Stimulated activated CD4-positive, alpha-beta T cell treated with anti-CD3 and anti-CD28 coated beads, TNF-alpha, amount 100 ng/mL, for 1 hour (primary cell): ENCODE measurements at places on chromosomes 12 and 14.

DNA sequence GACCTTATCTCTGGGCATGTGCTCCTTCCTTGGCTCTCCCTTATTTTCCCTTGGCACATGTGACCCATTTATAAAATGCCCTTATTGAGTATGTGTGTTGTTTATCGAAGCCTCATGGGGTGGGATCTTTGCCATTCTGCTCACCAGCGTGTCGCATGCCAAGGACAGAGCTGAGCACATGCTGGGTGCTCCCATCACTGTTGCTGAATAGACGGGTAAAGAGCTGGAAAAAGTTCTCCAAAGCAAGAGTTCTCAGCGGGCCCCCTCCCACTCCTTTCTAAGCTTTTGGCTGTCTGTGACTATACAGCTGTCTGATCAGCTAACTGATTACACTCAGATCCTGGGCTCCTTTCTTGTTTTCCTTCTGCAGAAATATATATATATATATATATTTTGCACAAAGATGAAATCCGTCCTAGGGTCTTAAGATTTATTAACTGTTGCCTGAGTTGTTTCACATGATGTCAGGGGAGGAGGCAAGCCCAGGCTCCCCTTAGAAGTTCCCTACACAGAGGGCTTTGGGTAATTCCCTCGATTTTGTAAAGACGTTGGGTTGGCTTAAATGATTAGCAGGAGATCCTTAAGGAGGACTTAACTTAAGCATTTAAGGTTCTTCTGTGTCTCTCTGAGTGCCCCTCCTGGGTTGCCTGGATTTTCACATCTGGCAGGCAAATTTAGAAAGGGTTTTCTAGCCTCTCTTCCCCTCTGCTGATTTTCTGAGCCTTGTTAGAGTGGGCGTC, 71.6 kb downstream of the TMEM132C start:
- DNase-seq, result no peak

- no peak for DNase-seq
Measured at GRCh38 chr12:79826267-79827128, 108.4 kb downstream of the PPP1R12A start.

DNA sequence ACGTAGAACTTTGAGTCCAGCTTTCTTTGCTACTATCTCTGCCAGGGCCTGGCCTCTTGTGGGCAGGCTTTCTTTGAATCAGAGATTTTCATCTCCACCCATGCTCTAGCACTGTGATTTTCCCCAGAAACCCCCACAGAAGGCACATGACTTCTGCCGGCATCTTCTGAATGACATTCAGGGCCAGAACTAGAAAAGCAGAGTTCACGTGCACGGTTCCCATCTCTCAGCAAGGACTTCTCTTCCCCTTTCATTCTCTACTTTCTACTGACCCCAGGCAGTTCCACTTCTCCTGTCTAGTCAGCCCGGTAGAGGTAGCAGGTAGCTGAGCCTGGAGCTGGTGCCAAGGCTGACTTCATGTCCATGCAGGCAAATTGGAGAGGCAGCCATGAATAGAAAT, 26.9 kb downstream of the BATF start:
- no peak for DNase-seq

DNA sequence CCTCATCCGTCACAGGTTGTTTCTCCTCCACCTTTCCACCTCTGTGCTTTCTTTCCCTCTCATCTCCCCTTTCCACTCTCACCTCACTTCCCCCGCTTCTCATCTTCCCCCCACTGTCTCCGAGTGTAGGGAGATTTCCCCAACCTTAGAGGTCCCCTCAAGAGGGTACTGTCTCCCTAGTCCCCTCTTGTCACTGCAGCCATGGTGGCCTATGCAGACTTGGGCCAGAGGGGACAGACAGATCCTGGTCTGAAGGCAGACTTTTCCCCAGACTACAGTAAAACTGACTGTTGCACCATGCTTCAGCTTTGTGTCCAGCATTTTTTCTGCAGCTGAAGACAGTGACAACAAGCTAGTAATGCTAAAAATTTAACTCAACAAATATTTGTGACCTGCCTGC, 41.2 kb downstream of the KANSL2 start:
- DNase-seq, result no peak

DNA sequence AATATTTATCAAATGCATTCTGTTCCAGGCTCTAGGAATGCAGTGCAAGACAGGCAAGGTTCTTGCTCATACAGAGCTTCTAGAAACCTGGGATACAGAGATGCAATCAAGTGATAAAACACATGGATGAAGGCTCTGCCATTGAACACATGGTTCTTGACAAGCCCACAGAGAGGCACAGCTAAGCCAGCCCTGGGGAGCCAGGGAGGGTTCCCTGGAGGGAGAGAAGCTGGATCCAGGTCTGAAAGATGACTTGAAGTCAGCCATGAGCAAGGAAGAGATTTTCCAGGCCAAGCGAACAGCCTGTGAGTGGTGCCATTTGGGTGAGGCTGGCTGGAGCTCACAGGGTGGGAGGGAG, 66.2 kb downstream of the IRF2BPL start:
- DNase-seq, result no peak

DNA sequence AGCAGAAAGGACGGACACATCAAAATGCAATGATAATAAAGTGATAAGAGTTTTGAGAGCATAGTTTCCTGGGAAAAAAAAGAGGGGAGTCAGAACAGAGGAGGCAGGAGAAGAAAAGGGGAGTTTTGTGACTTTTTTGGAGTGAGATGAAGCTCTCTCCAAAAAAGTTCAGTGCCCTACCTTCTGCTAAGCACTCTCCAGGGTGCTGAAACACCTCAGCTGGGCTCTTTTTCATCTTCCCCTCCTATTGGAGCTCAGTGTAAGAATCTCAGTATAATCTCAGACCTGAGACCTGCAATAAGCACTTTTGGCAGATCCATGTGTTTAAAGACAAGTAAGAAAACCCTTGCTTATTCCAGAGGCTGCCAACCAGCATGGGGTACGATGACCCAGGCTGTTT, 58.9 kb upstream of the SRRM4 start:
- no peak for DNase-seq

DNA sequence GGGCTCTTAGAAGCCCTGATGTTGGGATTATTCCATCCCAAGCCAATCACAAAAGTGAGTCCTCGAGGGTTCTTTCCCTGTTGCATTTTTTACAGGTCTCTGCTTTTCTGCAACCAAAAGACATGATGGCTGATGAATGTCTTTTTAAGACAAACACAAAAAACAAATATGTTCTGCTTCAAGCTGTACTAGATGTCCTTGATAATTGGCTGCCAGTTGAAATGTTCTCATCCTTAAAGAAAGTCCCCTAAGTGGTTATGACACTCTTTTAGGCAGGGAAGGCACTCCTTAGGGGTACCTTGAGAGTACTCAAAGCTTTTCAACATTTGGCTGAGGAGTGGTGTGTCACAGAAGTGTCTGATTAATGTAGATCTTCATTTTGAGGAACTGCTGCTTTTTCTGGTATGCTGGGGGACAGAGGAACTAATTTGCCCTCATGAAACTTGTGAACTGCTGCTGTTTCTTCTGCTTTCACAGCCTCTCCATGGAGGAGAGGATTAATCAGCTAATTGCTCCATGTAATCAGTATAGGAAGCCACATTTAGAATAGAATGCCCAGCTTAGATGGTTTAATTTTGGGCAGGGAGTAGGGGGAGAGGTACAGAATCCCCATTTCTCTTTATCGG, 22.8 kb upstream of the IGF1 start:
- no peak for DNase-seq

DNA sequence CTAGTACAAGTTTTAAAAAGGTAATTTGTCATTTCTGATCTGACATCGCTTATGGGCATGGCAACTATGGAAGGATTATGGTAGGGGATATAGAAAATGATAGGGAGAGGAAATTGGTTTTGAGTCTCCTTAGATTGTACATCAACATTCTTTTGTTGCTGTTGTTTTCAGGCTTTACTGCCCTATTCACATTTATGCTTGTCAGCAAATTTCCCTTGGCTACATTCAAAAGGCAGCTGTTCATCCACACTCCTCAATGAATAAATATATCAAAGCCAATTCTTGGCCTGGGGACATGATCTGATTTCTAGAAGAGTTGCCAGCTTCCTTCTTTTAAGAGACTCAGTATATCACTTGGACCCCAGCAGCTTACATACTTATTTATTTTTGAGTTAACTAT, 283.4 kb downstream of the CEP128 start:
- DNase-seq, result no peak

GRCh38 chr12:120290609-120291305, 946 bp downstream of the RNU4-2 start:
- no peak for DNase-seq

- no peak for DNase-seq
Measured at GRCh38 chr12:102507301-102507700, 26.9 kb upstream of the IGF1 start.

DNA sequence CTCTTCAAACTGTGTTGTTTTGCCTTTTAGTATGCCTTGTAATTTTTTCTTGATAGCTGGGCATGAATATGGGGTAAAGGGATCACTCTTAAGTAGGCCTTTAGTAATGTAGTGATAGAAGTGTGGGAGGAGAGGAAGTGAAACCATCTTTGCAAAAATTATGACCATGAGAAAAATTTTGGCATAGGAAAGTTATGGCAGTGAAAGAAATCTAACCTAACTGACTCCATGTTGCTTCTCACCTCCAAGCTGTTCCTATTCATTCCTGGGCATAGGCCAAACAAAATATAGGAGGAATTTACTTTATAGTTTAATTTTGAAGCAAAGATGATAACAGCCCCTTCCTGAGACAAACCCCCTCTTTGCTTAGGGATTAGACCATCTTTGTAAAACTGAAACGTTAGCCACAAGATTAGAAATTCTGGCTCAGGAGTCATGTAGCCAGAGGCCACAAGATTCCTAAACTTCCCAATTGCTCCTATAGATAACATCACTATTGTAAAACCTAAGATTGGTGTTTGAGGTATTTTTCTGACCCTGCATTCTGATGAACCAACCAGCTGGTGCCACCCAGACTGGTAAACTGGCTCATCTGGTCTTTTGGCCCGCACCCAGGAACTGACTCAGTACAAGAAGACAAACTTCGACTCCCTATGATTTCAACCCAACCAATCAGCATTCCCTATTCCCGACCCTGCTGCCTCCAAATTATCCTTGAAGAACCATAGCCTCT, 45.8 kb downstream of the CRADD start:
- DNase-seq, result no peak

GRCh38 chr14:95183532-95184412, 26.4 kb upstream of the DICER1 start:
- no peak for DNase-seq

DNA sequence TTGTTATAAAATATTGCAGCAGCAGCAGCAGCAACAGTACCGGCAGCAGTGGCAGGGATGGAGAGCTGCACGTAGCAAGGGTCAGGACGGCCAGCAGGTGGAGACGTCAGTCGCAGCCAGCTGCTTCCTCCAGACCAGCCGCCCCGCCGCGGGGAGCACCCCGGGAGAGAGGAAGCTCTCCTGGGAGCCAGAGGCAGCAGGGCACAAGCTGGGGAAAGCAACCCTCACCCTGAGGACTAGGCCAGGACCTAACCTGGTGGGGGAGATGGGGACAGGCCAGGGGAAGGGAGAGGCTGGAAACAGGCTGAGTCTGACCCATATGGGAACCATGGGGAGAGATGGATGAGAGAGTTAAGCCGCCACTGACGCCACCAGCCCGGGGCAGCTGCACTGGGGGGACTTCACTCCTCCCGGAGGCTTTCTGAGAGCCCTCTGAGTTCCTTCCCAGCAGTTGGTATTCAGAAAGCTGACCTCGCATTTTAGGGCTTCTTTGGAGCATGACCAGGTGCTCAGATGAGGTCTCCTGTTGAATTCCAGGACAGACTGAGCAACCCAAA, 56.3 kb downstream of the SPTB start:
- peak; percentile 7 for DNase-seq

- no peak for DNase-seq
Measured at GRCh38 chr14:73472185-73473114, 14.1 kb upstream of the NUMB start.

DNA sequence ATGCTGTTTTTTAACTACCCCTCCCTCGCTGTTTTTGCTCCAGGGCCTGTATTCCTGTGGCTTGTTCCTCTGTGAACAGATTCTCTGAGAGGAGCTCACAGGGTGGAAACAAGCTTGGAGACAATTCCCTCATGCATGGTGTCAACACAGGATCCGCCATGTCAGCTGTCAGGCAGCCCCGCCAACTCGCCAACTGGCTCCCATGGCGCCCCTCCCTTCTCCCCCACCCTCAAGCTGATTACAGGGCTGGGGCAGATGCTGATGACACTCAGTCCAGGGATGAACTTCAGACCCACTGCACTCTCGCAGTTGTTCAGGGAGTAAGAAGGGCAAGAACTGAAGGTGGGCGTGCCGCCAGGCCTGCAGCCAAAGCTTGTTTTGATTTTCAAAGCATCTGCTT, 229.9 kb downstream of the NTF3 start:
- no peak for DNase-seq

DNA sequence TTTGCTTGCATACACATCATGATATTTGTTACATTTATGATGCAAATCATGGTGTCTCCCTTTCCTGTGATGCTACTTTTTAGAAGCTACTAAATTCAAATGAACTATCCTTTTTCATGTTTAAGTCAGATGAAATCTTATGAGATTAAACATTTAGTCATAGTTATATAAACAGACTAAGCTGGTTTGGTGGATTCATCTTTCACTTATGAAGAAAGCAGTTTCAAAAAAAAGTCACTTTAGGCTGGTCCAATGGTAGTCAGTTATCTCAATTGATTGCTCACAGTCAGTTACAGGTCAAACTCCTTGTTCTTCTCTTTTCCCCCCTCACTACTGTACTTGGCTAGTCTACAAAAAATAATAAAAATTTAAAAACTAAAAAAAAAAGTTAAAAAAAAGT, 19.7 kb downstream of the SYCP3 start:
- no peak for DNase-seq

DNA sequence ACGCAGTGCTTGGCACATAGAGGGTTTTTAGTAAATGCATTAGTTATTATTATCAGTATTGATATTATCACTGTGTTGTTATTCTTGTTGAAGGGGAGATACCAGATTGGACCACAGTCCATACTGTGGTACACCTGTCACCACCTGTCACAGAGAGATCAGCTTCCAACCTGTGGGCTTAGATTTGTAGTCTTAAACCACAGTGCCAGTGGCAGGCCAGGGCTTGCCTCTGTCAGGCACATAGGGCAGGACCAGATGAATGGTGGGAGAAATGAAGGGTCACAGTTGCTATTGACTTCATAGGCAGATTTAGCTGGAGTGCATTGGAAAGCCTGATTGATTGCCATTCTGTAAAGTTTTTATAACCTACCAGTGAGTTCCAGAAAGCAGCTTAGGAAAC, 35.1 kb downstream of the ARL1 start:
- no peak for DNase-seq
